ENCODE measurements at places on chromosomes 12 and 14.

DNA sequence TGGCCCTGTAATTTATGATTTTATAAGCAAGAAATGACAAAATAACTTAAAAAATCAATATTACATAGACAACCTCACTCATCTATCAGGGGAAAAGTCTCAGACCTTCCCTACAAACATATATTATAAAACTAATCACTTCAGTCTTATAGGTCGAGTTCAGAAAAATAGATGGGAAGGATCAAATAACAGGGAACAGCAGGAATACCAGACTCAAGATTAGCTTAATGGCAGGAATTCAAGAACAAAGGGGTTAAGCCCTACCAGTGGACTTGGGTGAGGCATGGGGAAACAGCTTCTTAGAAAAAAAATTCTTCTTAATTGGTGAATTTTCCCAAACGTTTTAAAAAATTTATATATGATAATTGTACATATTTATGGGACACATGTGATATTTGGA lies 51.6 kb upstream of the CRY1 start:
- no peak for DNase-seq

DNA sequence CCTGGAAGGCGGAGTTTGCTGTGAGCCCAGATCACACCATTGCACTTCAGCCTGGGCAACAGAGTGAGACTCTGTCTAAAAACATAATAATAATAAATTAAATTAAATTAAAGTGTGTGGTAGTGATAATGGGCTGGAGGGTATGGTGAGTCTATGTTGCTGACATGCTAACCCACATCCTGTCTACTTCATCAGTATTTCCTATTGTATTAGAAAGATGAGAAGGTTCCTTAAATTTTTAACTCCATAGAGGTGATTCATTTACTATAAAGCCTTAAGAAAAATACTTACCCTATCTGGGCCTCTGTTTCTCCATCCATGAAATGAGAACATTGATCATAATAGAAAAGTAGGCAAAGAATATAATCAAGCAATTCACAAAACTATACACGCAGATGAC lies 280.5 kb downstream of the FBXL14 start:
- no peak for DNase-seq

DNA sequence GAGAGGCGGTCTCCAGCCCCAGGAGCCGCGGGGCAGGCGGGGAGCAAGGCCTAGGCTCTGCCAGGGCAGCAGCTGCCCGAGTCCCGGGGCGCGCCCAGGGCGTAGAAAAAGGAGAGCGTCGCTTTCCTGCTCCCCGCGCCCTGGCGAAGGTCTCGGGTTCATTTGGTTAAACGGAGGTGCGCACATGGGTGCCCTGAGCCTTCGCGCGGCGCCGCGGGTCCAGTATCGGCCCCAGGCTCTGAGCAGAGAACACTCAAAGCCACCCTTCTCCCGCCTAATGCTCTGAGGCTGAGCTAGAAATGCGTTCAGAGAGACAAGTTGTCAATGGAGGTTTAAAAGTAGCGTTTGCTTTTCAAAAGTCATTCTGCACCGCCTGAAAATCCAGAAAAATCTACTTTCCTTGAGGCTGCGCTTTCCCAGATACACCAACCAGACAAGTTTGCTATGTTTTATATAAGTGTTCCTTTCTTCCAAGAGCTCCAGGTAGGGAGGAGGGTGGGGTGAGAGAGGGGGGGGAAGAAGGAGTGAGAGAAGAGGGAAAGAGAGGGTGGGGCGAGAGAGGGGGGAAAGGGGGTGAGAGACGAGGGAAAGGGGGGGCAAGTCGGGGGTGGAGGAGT lies 1.5 kb downstream of the TMEM132C start:
- no peak for DNase-seq

GRCh38 chr12:5807090-5807414 lies 138.0 kb downstream of the ANO2 start:
- no peak for DNase-seq

DNA sequence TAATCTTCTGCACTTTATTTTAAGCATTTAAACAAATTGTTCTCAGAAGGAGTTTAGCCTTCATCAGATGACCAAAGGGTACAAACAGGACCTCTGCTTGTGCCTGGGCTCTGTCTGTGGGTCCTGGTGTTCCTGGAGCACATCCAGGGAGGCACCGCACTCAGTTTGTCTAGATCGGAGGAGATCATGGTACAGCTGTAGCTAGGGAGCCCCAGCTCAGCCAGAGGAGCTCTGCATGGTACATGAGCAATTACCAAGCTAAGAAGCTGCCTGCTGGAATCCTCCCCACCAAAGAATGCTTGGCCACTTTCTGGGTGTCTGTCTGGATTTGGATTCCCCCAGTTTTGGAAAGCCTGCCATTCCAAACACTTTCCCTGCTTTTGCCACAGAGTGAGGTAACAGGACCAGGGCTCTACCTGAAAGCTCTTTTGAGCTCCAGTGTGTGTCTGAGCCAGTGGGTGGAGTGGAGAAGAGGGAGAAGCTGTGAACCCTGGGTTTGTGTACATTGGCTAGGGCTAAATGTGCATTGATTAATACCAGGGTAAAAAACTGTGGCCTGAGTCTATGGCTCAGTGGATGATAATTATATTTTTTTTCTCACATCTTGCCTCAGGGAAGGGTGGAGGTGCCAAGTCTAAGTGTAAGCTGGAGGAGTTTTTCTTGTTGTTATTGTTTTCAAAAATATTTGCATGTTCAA lies 163.7 kb upstream of the IGF1 start:
- no peak for DNase-seq

DNA sequence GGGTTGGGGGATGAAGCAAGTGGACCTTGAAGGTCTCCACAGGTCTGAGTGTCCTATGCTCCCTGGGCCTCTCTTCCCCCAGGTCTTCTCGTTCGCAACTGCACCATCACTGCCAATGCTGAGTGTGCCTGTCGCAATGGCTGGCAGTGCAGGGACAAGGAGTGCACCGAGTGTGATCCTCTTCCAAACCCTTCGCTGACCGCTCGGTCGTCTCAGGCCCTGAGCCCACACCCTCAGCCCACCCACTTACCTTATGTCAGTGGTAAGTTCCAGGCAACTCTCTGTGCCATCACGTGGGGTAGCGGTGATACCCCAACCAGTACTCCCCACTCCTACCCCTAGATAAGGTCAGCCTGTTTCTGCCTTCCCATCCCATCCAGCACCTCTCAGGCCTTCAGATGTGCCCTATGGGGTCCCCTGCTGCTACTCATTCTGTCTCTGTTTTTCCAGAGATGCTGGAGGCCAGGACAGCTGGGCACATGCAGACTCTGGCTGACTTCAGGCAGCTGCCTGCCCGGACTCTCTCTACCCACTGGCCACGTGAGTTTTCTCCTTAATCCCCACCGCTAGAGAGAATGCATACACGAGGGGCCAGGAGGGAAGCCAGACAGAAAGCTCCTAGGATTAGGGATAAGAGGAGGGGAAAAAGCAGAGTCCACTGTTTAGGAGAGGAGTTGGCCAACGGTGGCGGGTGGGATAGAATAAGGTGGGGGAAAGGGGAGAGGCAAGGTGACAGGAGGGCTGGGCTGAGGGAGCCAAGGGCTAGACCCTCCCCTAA lies 1.6 kb upstream of the TAPBPL start:
- DNase-seq, result no peak
